Thoracic aorta endothelial cell (primary cell): ENCODE measurements at places on chromosomes 5 and 9. TPM values are rescaled to one million over a fixed set of nuclear protein-coding genes. Genes with fewer than 3 reads are reported as not detected.

Gene IGIP
- total RNA-seq = 5.5 and 6.3 TPM in 2 replicates

Gene THBS4
- total RNA-seq = not detected in 2 replicates

Gene FAM151B
- total RNA-seq = 2.9 and 3.4 TPM in 2 replicates

Gene AQP3
- 0.36 TPM in 1 of 2 replicates, not detected in the other for total RNA-seq

Gene FPGS
- 102 and 107 TPM in 2 replicates for total RNA-seq

Gene TAF11L5
- not detected in 2 replicates for total RNA-seq
